GM12878 (cell line): ENCODE measurements at places on chromosomes 2 and 18.

GRCh38 chr2:184067502-184067901, 530.8 kb upstream of the ZNF804A start:
- no peaks in the 10 kb centered on the region for H3K36me3 ChIP-seq
- H3K27ac ChIP-seq: no peak overlapping the region
- H3K27me3 ChIP-seq: no peaks in the 10 kb centered on the region
- DNase-seq: no peak
- no peaks in the 10 kb centered on the region for H3K4me1 ChIP-seq

GRCh38 chr2:6506361-6506794, 359.3 kb downstream of the CMPK2 start:
- no peak overlapping the region for H3K4me3 ChIP-seq
- no peaks in the 10 kb centered on the region for H3K27me3 ChIP-seq
- DNase-seq: no peak
- no peaks in the 10 kb centered on the region for H3K4me1 ChIP-seq

DNA sequence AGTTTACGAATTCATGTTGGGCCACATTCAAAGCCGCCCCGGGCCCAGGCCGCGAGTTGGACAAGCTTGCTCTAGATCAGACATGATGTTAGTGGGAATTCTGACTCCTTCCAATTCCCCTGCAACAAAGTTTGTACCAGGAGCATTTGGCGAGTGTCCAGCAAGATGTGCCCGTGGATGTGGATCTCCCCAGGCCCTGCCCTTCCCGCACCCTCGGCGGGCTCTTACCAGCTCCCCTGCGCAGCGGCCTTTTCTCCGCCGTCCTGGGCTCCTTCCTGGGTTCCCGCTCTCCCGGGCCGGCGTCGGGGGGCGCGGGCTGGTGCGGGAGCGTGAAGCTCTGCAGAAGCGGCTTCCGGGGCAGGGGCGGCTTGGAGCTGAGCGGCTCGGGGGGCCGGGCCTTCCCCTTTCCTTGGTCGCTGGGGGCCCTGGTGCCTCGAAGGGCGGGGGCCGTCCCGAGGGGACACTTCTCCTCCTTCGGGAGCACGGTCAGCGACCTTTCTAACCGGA, 90.8 kb upstream of the MGAT4A start:
- DNase-seq: no peak
- H3K27ac ChIP-seq: no peak overlapping the region
- H3K4me3 ChIP-seq: no peak overlapping the region
- no peaks in the 10 kb centered on the region for H3K4me1 ChIP-seq
- H3K27me3 ChIP-seq: no peaks in the 10 kb centered on the region

GRCh38 chr2:174779361-174779928, 15.2 kb upstream of the CHRNA1 start:
- H3K27me3 ChIP-seq: no peaks in the 10 kb centered on the region; the same call in 1 of the 2 replicates
- H3K4me3 ChIP-seq: no peak overlapping the region
- H3K27ac ChIP-seq: no peak overlapping the region
- peaks cover 10% of the 10 kb centered on the region for H3K4me1 ChIP-seq

GRCh38 chr2:209470466-209470865, 46.6 kb downstream of the MAP2 start:
- no peaks in the 10 kb centered on the region for H3K36me3 ChIP-seq
- H3K27me3 ChIP-seq: no peaks in the 10 kb centered on the region
- DNase-seq: no peak
- no peak overlapping the region for H3K27ac ChIP-seq
- no peaks in the 10 kb centered on the region for H3K4me1 ChIP-seq

DNA sequence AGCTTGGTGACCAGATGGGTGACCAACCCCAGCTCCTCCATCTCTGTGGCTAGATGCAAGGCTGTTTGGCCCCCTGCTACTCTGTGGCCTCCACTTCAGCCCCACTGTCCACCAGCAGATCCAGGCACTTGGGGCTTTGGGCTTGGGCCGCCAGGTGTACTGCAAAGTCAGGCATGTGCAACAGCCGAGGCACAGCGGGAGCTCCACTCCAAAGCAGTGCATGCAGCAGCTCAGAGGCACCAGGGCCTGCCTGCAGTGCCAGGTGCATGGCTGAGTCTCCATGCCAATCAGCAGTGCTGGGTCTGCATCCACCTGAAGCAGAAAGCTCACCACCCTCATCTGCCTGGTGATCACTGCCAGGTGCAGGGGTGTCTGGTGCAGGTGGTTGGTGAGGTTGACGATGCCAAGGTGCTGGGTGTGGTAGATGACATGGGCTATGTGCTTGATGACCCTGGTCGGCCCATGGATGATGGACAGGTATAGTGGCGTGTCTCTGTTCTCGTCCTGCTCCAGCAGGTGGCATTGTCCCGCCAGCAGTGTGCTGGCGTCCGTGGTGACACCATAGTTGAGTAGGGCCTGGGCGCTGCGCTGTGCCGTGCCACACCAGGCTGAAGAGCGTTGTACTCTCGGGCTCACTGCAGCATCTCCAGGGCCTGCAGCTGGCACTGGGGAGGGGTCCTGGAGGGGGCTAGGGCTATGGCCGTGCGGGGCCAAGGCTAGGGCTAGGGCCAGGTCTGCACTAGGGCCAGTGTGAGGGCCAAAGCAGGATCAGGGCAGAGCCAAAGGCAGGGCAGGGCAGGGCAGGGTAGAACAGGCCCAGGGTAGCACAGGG, 1.0 kb upstream of the ANKRD62 start:
- H3K27ac ChIP-seq: no peak overlapping the region
- no peaks in the 10 kb centered on the region for H3K27me3 ChIP-seq
- H3K36me3 ChIP-seq: no peaks in the 10 kb centered on the region
- DNase-seq: peak; percentile 5

- no peak overlapping the region for H3K4me3 ChIP-seq
- H3K27ac ChIP-seq: no peak overlapping the region
- no peak for DNase-seq
- peaks cover 6% of the 10 kb centered on the region; the same call in 1 of the 2 replicates for H3K27me3 ChIP-seq
- H3K36me3 ChIP-seq: no peaks in the 10 kb centered on the region
- no peaks in the 10 kb centered on the region for H3K4me1 ChIP-seq
These were observed 56.3 kb upstream of the MAPRE3 start for GRCh38 chr2:26913999-26914658.

DNA sequence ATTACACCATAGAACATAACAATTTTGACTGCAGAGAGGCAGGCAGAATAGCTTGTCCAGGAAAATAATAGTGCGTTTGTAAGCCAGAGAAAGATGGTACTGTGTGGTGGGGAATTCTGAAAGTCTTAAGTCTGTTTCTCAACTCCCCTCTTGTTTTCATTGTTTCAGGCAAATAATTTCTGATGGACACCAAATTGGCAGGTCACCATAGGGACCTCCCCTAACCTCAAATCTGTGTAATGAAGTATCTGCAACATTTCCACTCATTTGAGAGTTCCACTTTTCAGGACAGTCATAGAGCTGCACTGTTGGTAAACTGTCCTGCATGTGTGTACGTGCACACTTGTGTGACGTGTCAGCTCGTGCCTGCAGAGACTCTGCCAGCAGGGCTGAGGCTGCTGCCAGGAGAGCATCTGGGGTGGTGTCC, 195.6 kb downstream of the AGAP1 start:
- no peak overlapping the region for H3K4me3 ChIP-seq
- DNase-seq: no peak
- H3K36me3 ChIP-seq: no peaks in the 10 kb centered on the region

GRCh38 chr2:195509551-195509950, 147.5 kb upstream of the SLC39A10 start:
- H3K27me3 ChIP-seq: no peaks in the 10 kb centered on the region
- H3K27ac ChIP-seq: no peak overlapping the region
- peaks cover 3% of the 10 kb centered on the region; the same call in 1 of the 2 replicates for H3K4me1 ChIP-seq

DNA sequence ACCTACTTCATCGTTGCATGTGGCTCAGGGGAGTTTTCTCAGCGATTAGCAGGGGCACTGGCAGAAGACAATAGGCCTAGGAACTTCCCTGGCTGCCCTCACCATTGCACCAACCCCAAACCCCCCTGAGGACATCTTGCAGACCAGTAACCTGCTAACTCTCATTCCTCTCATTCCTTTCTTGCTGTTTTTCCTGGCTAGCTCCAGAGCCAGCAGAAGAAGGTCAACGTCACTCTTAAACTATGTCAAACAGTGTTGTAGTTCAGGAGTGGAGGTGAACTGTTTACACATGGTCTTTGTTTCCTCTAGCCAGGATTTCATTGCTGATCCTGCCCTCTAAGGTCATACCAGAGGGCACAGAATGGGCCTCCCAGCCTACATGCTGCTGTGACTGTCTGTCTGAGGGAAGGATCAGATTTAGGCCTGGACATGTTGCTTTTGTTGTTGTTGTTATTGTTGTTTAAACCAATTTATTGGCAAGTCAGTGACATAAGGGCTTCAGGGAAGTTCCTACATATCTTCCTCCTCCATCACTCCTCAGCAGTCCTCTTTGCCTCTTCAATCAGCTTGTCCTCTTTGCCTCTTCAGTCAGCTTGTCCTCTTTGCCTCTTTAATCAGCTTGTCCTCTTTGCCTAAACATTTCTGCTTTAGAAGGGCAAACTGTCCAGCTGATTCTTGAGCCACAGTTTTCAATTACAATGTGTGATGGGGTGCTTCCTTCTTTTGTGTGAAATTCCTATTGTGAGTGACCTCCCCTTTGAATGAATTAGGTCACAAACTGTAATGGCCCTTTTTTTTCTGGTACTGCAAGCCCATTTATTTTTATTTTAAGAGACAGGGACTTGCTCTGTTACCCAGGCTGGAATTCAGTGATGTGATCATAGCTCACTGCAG, 471.9 kb upstream of the TNP1 start:
- no peak overlapping the region for H3K27ac ChIP-seq
- H3K4me3 ChIP-seq: no peak overlapping the region
- no peaks in the 10 kb centered on the region for H3K4me1 ChIP-seq
- H3K36me3 ChIP-seq: no peaks in the 10 kb centered on the region
- DNase-seq: no peak

- peaks cover 7% of the 10 kb centered on the region for H3K4me1 ChIP-seq
- H3K36me3 ChIP-seq: no peaks in the 10 kb centered on the region
- no peak overlapping the region for H3K4me3 ChIP-seq
- H3K27ac ChIP-seq: no peak overlapping the region
These were observed 6.2 kb downstream of the STRN start for GRCh38 chr2:36960005-36960675.

DNA sequence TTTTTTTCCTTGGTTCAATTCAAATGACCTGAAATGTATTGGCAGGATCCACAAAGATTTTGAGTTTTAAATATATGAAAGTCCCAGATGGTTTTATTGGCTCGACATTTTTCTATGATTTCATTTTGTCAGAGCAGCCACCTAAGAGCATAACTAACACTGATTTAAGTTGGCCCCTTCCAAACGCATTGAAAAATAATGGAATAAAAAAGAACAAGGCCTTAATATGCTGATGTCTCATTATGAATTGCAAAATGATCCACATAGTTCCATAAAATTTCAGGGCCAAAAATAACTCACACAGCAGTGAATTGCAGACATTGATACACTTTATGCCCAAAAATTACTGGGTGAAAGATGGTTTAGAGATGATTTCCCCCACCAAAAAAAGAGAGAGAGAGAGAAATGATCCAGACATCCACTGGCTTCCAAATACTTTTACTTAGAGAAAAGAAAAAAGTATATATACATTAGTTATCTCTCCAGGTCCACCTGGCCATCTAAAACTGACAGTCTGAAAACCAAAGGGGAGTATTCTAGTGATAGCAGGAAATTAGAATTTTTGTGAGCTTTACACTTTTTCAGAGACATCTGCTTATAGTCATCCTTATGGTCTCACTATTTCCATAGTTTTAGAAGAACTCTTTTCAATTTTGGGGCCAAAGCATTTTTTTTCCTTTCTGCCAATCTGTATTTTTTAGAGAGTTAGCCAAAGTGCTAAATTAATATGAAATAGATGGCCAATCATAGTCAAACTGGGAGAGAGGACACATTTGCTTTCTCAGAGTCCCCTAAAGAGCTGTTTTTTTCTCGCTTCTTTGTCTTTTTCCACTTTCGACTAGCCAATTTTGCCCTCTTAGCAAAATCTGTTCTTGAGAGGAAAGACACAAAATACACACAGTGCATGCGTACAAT, 213.5 kb upstream of the RND3 start:
- H3K27me3 ChIP-seq: no peaks in the 10 kb centered on the region
- no peak for DNase-seq
- H3K4me3 ChIP-seq: no peak overlapping the region

GRCh38 chr18:22613058-22613690, 195.5 kb upstream of the CTAGE1 start:
- DNase-seq: no peak
- no peak overlapping the region for H3K27ac ChIP-seq
- H3K4me1 ChIP-seq: no peaks in the 10 kb centered on the region
- no peaks in the 10 kb centered on the region for H3K36me3 ChIP-seq

- H3K27me3 ChIP-seq: no peaks in the 10 kb centered on the region
- no peaks in the 10 kb centered on the region for H3K4me1 ChIP-seq
- no peak for DNase-seq
- H3K4me3 ChIP-seq: no peak overlapping the region
These were observed 14.8 kb upstream of the CLASP1 start for GRCh38 chr2:121664086-121664485.

DNA sequence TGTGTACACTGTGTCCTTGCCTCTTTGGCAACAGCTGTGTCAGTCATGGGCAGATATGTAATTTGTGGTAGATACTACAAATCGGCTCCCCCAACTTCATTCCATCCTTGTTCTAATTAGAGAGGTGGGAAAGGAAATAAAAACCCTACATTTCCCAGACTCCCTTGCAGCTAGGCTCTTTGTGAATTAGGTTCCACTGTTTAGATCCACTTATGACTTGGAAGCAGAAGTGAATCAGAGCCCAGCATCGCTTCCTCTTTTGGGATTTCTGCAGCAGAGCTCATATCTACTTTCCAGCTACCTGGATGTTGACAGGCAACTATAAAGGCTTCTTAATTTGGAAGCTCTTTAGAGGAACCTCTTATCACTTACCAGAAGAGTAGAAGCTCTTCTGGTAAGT, 34.1 kb upstream of the NARS1 start:
- no peaks in the 10 kb centered on the region for H3K27me3 ChIP-seq
- H3K36me3 ChIP-seq: no peaks in the 10 kb centered on the region
- no peak for DNase-seq
- no peak overlapping the region for H3K27ac ChIP-seq

GRCh38 chr18:75052475-75052874, 156.5 kb downstream of the PTGR3 start:
- H3K27ac ChIP-seq: no peak overlapping the region
- no peak overlapping the region for H3K4me3 ChIP-seq
- H3K27me3 ChIP-seq: no peaks in the 10 kb centered on the region

GRCh38 chr2:203648273-203648672, 58.2 kb upstream of the CD28 start:
- H3K27ac ChIP-seq: no peak overlapping the region
- H3K36me3 ChIP-seq: no peaks in the 10 kb centered on the region
- no peaks in the 10 kb centered on the region for H3K27me3 ChIP-seq

DNA sequence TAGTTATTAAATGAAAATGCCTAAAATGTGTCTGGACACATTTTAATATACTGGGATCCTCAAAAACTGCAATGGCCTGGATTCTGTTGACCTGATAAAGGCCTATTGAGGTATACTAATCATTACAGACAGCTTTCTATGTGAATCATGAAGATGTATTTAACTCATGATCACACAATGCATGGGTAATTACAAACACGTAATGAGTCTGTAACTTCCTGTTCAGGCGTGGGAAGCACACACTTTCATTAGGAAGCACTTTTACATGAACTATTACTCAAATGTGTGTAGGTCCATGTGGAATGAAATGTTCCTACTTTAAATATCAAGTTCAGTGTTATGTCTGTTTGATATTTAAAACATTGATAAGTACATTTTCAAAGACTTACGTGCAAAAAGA, 108.7 kb downstream of the NCKAP5 start:
- H3K27me3 ChIP-seq: no peaks in the 10 kb centered on the region
